Stimulated activated CD4-positive, alpha-beta T cell treated with anti-CD3 and anti-CD28 coated beads, Interleukin-1b, Interleukin-23, amount 100 ng/mL, for 1 hour (primary cell): ENCODE measurements at places on chromosomes 11 and 22.

GRCh38 chr11:69339041-69339733 is 45.2 kb downstream of the MYEOV start:
- no peak for DNase-seq

DNA sequence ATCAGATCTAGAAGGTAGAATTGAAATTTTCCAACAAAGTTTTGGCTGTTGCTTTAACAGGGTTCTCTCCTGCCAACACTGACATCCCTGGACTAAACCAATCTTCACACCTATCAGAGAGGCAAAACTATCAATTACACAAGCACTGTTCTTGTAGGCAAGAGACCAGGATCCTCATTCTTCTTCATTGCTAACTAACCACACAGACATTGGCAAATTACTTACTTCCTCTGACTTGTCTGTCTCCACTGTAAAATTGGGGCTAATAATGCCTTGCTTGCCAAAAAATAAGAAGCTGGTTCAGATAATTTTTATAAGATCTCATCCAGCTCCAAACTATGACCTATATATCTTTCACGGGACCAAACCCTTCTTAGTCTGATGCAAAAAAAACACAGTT is 93.8 kb upstream of the DDI1 start:
- no peak for DNase-seq

GRCh38 chr22:36731916-36732315 is 28.4 kb upstream of the CACNG2 start:
- DNase-seq, result no peak

DNA sequence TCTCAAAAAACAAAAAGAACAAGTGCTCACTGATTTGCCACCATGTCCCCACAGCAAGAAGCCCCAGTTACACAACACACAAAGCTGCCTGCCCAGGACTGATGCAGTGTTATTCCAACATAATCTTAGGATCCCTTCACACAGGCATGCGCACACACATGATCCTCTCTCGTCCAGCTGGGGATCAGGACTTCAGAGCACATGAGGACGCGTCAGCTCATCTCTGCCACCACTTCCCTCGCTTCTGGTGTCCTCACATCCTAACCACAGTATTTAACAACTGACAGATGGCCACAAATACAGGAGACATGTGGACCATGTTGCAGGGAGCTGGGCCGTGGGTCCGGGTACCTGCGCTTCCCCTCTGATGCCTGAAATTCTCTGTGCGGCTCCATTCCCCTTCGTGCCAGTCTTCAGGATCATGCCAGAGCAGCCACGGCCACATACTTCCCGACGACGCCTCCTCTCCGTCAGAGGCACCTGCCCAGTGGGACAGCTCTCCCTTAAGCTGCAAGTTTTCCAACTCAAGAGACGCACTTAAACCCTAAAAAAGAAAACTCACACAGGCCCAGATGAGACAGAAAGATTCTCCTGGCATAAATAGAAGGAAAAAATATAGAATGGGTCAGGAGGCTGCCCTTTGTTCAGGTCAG is 68.3 kb downstream of the PACSIN2 start:
- no peak for DNase-seq

GRCh38 chr22:19704355-19705015 is 9.8 kb upstream of the SEPTIN5 start:
- DNase-seq, result no peak

- DNase-seq, result no peak
Observed at GRCh38 chr22:32591620-32592019, 117.0 kb downstream of the FBXO7 start.

DNA sequence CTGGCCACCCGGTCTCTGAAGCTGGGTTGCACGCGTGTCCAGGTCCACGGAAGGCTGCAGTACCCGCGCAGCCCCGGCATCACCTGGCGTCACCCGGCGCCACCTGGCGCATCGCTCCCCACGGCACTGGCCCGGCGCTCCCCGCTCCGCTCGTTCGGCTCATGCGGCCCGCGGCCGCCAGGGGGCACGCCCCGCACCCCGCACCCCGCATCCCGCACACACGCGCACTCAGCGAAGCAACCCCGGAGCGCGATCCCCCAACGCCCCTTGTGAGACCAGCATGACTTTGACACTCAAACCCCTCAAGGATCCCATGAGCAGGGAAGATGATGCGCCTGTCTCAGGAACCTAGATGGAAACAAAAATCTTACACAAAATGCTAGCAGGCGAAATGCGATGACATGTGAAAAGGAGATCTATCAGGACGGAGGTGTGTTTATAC is 11.9 kb downstream of the B3GNT6 start:
- peak; percentile 32 for DNase-seq

GRCh38 chr11:36469881-36470802 is 39.9 kb downstream of the TRAF6 start:
- DNase-seq, result no peak

- DNase-seq, result no peak
Observed at GRCh38 chr11:109644152-109644551, 222.2 kb downstream of the C11orf87 start.

- no peak for DNase-seq
Observed at GRCh38 chr22:24751518-24751917, 23.0 kb downstream of the PIWIL3 start.

DNA sequence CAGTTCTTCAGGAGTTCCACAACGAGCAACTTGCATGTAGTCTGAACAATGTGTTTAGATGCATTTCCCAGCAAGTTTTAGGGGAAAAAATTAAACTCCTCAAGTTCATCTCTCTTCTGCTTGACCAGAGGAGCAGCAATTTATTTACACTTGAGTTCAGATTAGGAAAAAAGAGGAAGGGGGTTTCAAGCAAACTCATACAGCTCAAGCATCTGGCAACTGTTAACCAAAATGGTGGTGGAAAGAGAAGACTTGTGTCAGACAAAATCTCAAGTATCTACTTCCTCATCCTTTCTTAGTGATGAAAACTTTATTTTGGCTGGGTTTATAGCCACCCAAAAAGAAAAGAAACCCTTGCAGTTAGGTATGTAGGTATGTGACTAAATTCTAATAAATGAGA is 29.1 kb upstream of the PICALM start:
- DNase-seq, result no peak

GRCh38 chr11:11748706-11749365 is 92.9 kb upstream of the USP47 start:
- DNase-seq, result no peak

DNA sequence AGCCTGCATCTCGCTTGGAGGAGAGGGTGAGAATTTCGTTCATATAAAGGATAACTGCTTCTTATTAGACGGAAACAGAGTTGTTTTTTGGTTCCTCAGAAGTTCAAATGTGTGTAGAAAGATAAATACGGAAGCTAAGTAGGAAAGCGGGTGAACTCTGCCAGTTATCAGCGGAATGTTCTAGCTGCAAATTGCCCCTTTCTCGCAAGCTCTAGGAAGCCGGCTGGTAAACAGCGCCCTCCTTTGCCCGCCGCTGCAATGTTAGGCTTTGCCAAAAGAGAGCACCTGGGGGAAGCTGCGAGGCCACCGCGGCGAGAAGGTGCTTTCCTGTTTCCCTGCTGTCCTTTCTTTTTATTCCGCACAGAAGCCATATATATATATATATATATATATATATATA is 67.0 kb downstream of the IGLL5 start:
- no peak for DNase-seq

DNA sequence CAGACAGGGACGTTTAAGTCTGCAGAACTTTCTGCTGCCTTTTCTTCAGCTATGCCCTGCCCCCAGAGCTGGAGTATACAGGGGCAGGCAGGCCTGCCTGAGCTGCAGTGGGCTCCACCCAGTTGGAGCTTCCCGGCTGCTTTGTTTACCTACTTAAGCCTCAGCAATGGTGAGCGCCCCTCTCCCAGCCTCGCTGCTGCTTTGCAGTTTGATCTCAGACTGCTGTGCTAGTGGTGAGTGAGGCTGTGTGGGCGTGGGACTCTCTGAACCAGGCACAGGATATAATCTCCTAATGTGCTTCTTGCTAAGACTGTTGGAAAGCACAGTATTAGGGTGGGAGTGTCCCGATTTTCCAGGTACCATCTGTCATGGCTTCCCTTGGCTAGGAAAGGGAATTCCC is 38.5 kb downstream of the NELL1 start:
- DNase-seq, result no peak

DNA sequence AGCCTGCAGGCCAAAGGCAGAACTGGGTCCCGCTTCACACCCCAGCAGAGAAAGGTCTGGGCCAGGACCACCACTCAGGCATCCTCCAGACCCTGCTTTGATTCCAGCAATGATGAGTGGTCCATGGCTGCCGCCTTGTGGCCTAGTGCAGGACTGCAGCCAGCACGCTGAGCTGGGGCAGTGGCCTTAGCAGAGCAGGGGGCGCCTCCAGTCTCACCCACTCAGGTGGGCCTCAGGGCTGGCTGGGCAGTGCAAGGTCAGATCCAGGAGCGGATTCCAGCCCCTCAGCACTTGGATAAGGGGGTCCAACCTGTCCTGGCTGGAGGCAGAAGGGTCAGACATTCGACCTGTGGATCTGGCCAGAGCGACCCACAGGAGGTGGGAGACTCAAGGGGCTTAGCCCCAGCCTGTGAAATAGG is 9.6 kb upstream of the PDE2A start:
- DNase-seq, result peak; percentile 58
